CD4-positive, alpha-beta T cell treated with Interferon alpha-2 for 1 hour (primary cell): ENCODE measurements at places on chromosomes 5 and 9.

DNA sequence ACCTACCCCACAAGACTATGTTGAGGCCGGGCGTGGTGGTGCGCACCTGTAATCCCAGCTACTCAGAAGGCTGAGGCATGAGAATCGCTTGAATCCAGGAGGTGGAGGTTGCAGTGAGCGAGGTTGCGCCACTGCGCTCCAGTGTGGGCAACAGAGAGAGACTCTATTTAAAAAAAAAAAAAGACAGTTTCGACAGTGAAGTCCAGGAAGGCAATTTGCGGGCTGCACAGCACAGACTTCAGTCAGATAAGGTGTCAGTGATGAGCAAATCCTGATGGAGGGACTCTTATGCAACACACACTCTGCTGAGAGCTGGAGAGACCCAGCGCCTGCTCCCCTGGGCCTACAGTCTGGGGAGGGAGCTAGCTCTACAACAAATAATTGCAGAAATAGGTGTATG lies 14.2 kb downstream of the CCNJL start:
- DNase-seq: no peak

GRCh38 chr9:76692458-76693129 lies 71.6 kb upstream of the PCA3 start:
- DNase-seq: no peak

- DNase-seq: no peak
Observed at GRCh38 chr5:154092356-154093141, 53.8 kb downstream of the MFAP3 start.

DNA sequence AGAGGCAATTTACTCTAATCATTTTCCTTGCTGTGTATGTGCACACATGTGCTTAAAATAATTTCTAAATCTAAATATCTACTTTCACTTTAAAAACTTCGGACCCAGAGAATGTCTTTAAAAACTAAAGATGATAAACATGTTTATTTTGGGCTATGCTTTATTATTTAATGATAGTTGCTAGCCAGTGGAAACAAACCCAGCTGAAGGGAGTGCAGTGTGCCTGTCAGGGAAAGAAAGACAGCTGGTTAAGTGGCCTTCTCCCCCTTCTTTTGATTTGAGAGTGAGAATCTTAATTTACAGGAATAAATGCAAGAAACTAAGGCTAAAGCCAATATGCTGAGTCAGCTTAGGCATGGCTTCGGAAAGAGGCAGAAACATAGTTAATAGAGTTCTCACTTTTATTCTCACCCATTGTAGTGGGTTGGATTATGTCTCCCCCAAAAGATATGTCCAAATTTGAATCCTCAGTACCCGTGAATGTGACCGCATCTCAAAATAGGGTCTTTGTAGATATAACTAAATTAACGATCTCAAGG lies 111.4 kb downstream of the DCP2 start:
- no peak for DNase-seq

DNA sequence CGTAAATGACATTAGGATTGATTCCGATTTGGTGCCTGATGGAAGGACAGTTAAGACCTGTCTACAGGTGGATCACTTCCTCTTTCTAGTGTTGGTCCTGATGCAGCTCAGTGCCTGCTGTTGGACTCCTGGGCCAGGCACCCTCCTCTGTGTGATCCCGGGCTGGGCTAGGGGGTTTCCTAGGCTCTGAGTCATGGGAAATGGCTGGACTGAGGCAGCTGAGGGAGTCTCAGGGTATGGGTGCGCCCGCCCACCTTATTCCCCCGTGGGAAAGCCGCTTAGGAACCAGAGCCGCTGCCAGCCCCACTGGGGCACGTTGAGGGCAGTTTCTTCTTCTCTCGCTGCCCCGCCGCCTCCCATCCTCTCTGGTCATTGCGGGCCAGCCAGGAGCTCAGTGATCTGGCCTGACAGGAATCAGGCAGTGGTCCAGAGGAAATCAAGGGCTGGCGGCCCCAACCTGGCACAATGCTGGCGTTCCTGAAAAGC lies 12.9 kb downstream of the TCF7 start:
- peak; percentile 54 for DNase-seq

GRCh38 chr9:113274474-113275156 lies 757 bp downstream of the CDC26 start:
- DNase-seq: peak; percentile 79

- no peak for DNase-seq
Observed at GRCh38 chr5:139062910-139063663, 135.1 kb downstream of the SIL1 start.

- DNase-seq: no peak
Observed at GRCh38 chr9:121807069-121807822, 155.8 kb downstream of the DAB2IP start.

GRCh38 chr5:17090839-17091238 lies 126.6 kb upstream of the BASP1 start:
- DNase-seq: no peak

DNA sequence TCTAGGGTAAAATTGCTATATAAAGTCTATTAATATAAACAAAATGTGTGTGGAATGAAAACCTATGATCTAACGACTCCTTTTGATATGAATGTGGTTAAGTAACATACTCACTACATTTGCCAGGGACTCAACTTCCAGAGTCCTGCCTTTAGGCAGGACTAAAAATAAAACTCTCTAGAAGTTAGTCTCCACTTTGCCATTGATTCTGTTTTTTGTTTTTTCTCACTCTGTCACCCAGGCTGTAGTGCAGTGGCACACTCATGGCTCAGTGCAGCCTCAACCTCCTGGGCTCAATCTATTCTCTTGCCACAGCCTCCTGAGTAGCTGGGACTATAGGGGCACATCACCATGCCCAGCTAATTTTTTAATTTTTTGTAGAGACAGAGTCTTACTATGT lies 30.0 kb downstream of the ZCCHC10 start:
- DNase-seq: no peak

GRCh38 chr5:91007780-91008402 lies 375.2 kb downstream of the ARRDC3 start:
- DNase-seq: no peak

DNA sequence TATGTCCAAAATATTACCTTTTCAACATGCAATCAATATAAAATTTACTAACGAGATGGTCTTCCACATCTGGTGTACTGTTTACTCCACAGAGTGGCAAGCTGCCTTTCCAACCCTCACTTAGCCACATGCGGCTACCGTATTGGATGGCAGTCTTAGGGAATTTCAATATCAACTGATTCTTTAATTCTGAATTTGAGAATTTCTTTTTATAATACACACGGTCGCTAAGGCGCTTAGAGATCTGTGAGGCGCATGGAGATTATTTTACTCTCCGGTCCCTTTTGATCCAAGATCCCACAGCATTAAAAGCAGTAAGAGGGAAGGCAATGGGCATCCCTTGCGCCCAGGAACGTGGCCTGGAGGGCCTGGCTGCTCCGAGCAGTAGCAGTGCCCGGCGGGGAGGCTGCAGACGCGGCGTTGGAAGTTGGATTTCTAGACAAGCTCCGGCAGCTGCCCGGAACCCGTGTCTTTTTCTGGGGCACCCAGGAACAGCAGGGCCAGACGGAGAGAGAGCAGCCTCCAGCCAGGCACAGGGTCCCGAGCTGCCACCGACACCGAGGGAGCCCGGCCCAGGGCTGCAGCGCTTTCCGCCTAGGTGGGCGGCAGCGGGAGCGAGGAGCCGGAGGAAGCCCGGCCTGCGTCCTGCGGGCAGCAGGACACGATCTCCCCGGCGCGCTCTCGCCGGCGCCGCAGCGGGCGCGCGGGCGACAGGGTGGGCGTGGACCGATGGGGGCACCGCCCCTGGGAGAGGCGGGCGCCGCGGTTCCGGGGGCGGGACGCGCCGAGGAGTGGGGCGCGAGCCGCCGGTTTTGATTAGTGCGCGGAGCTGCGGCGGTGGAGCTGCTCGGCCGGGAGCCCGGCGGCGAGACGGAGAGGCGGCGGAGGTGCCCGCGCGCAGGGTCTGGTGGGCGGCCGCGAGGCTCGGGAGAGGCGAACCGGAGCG lies at the start of gene UGCG:
TSS of gene UGCG (plus strand) at position 819 of the 946 bp plus-strand sequence. CDS start 402 bp downstream, outside the sequence.
- peak; percentile 82 for DNase-seq

- no peak for DNase-seq
Observed at GRCh38 chr9:91515074-91515687, 91.5 kb upstream of the NFIL3 start.

- DNase-seq: no peak
Observed at GRCh38 chr5:53971131-53971530, 339.2 kb downstream of the ARL15 start.

- DNase-seq: no peak
Observed at GRCh38 chr9:114396558-114397218, 8.9 kb upstream of the AKNA start.

DNA sequence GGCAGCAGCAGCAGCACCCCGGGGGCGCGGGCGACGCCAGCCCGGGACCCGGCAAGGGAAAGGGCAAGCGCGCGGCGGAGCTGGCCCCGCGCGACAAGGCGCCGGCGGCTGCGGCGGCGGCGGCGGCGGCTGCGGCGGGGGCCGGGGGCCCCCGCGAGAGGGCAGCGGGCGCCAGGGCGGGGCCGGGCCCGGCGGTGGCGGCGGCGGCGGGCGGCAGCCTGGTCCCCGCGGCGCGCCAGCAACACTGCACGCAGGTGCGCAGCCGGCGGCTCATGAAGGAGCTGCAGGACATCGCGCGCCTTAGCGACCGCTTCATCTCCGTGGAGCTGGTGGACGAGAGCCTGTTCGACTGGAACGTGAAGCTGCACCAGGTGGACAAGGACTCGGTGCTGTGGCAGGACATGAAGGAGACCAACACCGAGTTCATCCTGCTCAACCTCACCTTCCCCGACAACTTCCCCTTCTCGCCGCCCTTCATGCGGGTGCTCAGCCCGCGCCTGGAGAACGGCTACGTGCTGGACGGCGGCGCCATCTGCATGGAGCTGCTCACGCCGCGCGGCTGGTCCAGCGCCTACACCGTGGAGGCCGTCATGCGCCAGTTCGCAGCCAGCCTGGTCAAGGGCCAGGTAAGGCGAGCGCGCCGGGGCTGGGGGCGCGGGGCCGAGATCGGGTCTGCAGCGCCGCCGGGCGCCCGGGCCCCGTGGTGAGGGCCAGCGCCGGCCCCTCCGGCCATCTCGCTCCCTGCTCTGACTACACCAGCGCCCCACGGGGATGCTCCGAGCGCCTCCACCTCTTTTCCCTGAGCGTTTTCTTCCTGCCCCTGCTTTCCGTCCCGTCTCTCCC lies at the start of gene UBE2QL1:
TSS of gene UBE2QL1 (plus strand) at position 238 of the 843 bp plus-strand sequence. CDS start at position 273, 35 bp downstream.
- no peak for DNase-seq

- DNase-seq: no peak
Observed at GRCh38 chr9:134515026-134515821, 126.4 kb upstream of the COL5A1 start.

- no peak for DNase-seq
Observed at GRCh38 chr5:157903117-157903450, 44.1 kb upstream of the CLINT1 start.

- DNase-seq: peak; percentile 8
Observed at GRCh38 chr9:130239741-130240241, 25.8 kb upstream of the HMCN2 start.

GRCh38 chr9:73583576-73583975 lies 431.9 kb downstream of the ANXA1 start:
- no peak for DNase-seq

DNA sequence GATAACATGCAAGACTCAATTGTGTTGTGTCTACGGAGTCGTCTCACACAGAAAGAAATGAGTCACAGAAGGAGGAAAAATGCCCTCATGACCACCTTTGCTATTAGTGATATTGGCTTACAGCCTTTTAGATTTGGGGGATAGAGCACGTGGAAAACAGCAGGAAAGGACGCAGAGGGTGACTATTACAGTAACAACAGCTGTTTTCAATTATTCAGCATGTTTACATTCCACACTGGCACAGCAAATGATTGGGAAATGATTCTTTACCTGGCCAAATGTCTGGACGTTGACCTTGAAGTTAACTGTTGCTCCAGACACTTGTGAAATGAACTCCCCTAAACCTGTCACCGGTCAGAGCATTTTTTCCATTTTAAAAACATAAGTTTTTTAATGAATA lies 46.8 kb downstream of the APTX start:
- DNase-seq: no peak

DNA sequence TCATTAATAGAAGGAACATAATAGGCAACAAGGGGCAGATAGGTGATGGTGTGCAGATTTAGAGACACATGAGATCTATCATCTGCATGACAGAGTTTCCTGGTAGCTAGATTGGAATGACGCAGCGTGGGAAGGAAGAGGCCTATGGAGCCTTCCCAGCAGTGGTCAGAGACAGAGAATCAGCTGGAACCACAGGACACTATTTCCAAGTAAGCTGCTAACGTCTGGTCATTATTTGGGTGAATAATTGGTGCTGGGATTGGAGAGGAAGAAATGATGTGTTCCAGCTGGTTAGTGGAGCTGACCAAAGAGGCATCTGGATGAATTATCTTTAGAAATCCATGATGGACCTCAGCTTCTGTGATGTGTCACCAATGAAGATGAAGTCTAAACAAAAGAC lies 91.2 kb upstream of the PRR16 start:
- DNase-seq: no peak

DNA sequence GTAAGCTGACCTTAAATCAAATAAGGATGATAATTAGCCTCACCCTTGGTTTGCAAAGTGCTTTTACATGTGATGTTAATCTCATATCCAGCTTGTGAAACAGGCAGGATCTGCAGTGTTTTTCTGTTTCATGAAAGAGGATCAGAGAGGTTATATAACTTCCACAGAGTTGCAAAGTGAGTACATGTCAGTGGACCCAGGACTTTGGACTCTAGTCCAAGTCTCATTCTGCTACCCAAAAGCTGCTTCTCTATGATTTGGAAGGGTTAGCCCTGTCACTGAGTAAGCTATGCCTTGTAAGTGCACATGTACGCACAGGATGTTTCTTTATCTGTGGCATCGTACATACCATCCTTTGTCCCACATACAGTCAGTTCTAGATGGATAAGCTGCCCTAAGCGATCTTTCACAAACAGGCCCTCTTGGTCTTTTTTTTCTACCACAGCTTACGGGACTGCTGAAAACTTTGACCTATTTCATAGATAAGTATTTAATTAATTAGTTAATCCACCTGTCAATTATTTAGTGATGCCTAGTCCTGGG lies 322.9 kb downstream of the TMEM38B start:
- DNase-seq: no peak

- DNase-seq: no peak
Observed at GRCh38 chr9:89274838-89275237, 36.2 kb upstream of the CKS2 start.

GRCh38 chr5:122259995-122260394 lies 52.0 kb upstream of the SNCAIP start:
- no peak for DNase-seq

- DNase-seq: no peak
Observed at GRCh38 chr5:169610606-169611005, 26.5 kb upstream of the DOCK2 start.

DNA sequence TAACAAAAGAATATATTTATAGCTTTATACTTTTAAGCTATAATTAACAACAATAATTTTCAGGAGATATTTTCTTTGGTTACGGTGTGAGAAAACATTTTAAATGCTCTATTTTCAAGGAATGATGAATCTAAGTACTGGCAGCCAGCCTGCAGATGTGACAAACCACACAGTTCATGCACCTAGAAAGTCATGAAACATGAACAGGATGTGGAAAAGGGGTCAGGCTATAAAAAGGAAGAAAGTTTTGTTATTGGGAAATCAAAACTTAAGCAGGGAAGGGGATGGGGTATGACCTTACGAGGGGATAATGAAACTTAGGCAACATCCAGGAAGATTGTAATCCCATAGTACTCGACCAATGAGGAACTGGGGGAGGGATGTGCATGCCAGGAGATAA lies 508.7 kb upstream of the GRAMD2B start:
- no peak for DNase-seq
